Activated B cell treated with CpG ODN at 0.5 μM for 24 hours (primary cell): ENCODE measurements at places on chromosomes 4 and X.

GRCh38 chr4:151718984-151719955 lies 41.5 kb downstream of the GATB start:
- DNase-seq, result no peak

GRCh38 chr4:173357939-173358338 lies 12.8 kb upstream of the SAP30 start:
- no peak for DNase-seq

- DNase-seq, result no peak
These were observed 90.4 kb upstream of the HPRT1 start for GRCh38 chrX:134369576-134369975.

- DNase-seq, result no peak
These were observed 10.2 kb upstream of the ZNF718 start for GRCh38 chr4:114149-114548.

GRCh38 chr4:7581477-7581876 lies 146.7 kb upstream of the PSAPL1 start:
- no peak for DNase-seq
